ENCODE measurements at places on chromosomes 1 and 21.

DNA sequence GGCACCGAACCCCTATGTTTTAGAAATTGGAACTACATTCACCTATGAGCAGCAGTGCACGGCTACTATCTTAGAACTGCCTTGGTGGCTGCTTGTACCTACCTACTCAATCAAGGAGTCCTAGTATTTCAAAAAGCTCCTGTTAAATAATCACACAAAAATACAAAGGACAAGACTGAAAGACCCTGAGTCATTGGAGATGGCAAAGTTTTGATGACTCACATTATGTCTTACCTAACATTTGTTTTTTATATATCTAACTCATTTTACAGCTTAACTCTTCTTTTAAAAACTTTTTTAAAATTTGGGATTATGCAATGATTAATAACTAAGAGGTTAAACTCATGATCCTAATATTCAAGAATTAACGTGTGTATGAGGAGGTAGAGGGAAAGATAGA is 1206.0 kb upstream of the TMPRSS15 start:
- no peak for DNase-seq

- no peak for DNase-seq
Observed at GRCh38 chr1:58585166-58585565, 8.1 kb upstream of the TACSTD2 start.

GRCh38 chr1:202085682-202086373 is 36.9 kb upstream of the GPR37L1 start:
- no peak for DNase-seq

DNA sequence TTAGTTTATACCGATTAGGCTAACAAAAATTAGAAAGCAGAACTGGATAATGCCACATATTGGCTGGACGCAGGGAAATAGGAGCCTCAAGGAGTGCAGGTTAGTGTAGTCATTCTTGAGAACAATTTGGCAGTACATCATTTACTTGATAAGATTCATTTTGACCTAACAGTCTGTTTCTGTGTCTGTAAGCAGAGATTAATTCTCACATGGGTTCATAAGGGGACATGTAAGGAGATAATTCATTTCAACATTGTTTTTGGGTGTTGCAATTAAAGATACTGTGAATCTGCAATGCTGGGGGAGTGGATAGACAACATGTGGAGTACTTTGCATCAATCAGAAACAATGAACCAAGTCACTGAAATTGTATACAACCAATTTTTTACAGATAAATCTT is 32.0 kb downstream of the AGO3 start:
- no peak for DNase-seq

- DNase-seq, result no peak
Observed at GRCh38 chr1:221621683-221622082, 120.2 kb downstream of the DUSP10 start.

- no peak for DNase-seq
Observed at GRCh38 chr1:57345916-57346315, 77.9 kb downstream of the DAB1 start.

DNA sequence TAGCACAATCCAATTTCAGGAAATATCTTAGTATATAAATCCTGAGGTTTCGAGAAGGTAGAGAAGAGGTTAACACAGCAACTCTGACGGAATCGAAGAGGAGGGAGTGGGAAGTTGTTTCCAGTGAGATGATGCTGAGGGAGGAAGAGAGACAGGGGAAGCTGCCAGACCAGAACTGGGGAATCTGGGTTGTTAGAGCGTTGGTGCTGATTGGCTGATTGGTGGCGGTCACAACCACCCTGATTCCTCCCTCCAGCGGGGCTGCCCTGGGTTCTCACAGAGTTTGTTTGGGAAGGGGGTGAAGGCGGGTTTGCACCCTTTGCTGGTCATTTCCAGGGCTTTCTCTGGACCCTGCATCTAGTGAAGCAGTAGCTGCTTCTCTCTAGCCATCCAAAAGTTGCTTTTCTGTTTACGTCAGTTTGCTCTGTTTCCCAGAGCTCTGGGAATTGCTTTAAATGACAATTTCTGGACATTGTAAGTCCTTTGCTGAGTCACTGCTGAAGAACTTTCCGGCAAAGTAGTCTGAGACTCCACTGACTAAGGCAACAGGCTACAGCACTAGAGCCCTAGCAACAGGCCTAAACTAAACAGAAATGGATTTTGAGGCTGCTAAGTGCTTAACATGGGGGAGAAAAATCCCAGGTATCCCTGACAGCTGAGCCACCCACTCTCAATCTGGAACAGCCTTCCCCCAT is 90.1 kb downstream of the TENT5C start:
- no peak for DNase-seq

GRCh38 chr1:86948212-86948611 is 33.8 kb downstream of the HS2ST1 start:
- no peak for DNase-seq

DNA sequence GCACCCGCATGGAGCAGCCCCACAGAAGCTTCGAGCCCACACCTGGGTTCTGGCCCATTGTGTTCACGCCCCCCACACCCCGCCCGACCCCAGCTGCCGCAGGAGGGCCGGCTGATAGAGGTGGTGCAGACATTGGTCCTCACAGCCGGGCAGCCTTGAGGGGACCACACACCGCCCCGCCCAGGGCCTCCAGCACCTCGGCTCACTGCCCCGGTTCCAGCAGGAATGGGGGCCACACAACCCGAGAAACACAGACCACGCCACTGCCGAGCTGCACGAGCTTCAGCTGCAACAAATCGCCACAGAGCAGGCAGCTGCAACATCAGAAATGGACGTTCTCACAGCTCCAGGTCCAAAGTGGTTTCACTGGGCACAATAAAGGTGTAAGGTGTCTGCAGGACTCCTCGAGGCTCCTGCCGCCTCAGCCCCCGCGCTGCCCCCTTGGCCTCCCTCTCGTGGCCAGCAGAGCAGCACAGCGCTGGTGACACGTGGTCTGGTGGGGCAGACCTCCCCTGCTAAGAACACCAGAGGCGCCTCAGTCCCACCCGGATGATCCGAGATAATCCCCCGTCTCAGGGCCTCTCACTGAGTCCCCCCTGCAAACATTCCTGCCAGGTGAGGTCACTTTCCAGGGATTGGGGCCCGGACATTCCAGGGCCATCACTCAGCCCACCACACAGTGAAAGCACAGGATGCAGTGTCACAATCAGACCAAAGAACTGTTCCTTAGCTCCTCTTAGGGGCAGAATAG is 62.3 kb upstream of the ADARB1 start:
- DNase-seq, result no peak

GRCh38 chr1:117030271-117030877 is 28.8 kb downstream of the CD101 start:
- DNase-seq, result no peak

- no peak for DNase-seq
Observed at GRCh38 chr1:26323382-26323781, 5.6 kb downstream of the CD52 start.

DNA sequence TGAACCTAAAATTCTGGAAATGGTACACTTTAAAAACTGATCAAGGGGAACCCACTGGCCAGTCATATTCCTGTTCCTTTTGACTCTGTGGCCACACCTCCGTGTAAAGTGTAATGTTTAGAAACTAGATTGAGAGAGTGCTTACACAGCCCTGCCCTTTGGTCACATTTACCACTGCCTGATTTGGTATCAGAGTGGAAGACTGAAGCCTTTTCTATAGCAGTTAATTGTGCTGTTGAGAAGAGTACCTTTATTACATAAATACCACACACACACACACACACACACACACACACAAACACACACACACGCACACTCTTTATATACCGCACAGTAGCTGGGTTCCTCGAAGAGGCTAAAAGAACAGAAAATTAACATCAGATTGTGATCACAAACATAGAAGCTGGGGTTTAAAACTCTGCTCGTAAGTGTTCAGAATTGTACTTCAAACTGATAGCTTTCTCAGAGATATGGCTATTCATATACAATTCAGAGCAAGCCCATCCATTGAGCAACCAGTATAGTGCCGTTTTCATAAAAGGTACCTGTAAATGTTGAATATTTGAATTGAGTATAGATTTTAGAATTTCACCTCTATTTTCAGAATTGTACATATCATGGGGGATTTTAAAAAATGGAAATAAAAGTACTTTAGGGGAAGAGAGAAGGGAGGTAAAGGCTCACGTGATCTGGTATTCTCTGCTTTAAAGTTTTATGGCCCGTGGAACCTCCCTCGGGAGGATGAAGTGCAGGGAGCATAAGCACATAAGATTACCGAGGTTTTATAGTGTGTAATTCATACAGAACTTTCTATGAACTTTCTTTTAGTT is 37.5 kb downstream of the CAMTA1 start:
- DNase-seq, result no peak

DNA sequence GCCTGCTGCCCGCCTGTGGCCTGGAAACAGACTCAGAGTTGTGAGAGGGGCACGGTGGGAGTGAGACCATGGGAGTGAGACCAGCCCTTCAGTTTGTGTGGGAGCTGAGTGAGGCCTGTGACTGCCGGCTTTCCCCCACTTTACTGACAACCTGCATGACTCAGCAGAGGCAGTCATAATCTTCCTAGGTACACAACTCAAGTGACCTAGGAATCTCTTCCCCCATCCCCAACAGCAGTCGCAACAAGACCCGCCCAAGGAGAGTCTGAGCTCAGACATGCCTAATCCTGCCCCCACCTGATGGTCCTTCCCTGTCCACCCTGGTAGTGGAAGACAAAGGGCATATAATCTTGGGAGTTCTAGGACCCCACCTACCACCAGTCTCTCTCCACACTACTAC is 44.2 kb downstream of the KLHL20 start:
- DNase-seq, result no peak

GRCh38 chr21:31087639-31088473 is 49.6 kb upstream of the KRTAP19-8 start:
- no peak for DNase-seq

DNA sequence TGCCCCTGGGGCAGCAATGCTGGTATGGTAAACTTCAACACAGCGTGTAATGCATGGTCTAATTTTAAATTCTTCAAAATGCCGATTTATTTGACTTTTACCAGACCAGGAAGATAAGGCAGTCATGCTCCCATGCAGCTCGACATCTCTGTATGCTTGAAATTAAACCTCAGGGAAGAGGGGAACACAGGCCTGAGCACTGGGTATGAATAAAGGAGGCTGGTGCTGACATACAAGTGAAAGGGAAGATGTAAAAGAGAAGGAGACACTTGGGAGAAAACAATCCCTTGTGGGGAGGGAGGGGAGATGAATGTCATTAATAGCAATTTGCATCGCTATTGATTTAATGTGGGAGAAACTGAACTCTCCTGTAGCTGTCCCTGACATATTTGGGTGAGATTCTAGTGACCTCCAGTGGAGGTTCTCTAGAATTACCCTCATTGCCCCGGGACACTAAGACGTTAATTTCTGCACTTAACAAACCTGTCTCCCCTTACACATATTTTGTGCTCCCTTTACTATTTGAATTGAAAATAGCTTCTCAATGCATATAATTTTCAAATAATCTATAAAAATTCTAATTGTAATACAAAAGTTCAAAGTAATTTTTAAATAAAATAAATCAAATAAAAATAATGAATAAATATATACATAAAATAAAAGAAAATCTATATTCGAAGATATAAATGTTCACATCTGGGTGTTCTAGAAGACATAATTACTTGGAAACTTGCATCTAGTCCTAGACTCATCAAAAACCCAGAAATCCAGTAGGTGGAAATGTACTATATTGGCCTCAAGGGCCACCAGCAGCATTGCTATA is 283.1 kb downstream of the LMX1A start:
- no peak for DNase-seq

- DNase-seq, result no peak
Observed at GRCh38 chr1:1143636-1144035, 27.7 kb upstream of the C1orf159 start.

DNA sequence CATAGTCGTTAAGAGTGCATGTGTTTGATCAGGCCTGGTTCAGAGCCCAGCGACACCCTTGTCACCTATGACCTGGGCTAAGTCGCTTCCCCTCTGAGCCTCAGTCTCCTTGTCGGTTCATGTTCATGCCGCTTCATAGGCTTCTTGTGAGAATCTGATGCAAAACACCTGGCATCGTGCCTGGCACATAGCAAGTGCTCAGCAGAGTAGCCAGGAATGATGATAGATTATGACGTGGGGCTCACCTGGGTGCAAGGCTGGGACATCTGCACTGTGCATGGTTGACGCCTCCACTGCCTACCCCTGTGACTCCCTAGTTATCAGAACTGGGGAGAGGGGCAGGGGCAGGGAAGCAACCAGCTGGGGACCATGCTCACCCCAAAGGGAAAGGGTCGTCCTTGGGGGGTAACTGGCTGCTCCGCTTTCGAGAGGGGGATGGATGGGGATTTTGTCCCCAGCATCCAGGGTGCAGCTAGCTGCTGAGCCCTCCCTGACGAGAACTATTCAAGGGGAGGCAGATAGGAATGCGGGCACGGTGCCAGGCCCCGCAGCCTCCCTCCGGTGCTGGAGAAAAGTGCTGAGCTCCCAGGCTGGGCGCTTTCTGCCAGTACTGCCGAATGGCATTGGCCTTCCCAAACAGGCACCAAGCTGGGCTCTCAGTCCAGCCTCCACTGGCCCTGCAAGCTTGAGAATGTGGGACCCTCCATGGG is 9.3 kb downstream of the EFHD2 start:
- no peak for DNase-seq

GRCh38 chr1:198465201-198466144 is 75.0 kb downstream of the ATP6V1G3 start:
- no peak for DNase-seq

- DNase-seq, result no peak
Observed at GRCh38 chr1:51515982-51516648, 3.0 kb downstream of the EPS15 start.

GRCh38 chr1:192284927-192285326 is 31.9 kb upstream of the RGS21 start:
- no peak for DNase-seq

DNA sequence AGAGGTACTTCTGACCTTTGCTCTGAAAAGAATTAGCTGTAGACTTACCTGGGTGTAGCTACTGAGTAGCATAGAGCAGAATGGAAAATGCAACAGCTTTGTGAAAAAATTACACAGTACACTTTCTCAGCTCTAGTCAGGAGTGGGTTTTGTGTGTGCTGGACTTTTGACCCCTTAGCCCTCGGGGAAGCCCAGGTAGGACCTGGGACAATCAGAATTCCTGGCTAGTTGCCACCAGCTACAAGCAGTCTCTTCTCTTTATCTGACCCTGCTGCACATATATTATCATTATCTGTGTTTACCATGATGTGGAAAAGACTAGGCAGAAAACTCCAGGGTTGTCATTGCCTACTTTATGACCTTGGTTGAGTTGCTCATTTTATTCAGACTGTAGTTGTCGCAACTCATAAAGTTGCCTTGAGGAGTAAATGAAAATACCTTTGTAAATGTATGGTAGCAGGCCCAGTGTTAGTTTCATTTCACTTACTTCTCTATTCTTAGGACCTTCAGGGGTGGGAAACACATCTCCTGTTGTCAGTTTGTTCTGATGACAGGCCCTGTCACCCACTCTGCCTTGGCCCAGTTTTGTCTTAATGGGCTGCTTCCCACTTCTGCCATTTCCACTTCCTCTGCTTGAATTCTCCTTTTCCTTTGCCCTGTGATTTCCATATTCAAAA is 5.4 kb downstream of the NEK7 start:
- no peak for DNase-seq

GRCh38 chr1:121586369-121587229 is 401.8 kb downstream of the SRGAP2C start:
- no peak for DNase-seq

DNA sequence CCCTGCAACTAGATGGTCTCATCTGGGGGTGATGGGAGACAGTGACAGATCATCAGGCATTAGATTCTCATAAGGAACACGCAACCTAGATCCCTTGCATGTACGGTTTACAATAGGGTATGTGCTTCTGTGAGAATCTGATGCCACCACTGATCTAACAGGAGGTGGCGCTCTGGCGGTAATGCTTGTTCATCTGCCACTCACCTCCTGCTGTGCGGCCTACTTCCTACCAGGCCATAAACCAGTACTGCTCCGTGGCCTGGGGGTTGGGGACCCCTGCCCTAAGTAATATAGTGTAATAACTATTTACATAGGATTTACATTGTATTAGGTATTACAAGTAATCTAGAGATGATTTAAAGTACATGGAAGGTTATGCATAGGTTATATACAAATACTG is 134.9 kb downstream of the CLEC20A start:
- DNase-seq, result no peak
